NCI-H1105 (cell line): ENCODE measurements at places on chromosomes 2 and 18.

GRCh38 chr2:48218169-48218568, 311.8 kb upstream of the STON1 start:
- no peak for DNase-seq

- DNase-seq: no peak
Measured at GRCh38 chr2:5368263-5368662, 323.9 kb upstream of the SOX11 start.

DNA sequence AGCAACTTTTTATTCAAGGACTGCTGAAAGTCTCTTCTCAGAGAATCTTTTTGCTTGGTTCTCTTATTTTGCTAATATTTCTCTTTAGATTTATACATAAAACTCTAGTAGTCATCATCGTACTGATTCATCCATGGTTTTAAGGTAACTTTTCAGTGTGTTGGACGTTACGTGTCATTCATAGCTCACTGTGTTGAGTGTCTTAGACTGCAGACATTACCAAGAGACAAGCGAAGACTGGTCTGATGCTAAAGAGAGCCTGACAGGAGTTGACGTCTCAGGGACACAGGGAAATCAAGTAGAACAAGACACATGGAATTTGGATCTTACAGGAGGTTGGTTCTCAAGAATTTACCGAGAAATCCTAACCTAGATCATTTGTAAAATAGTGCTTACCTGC, 25.5 kb downstream of the RBM44 start:
- no peak for DNase-seq

GRCh38 chr2:236550701-236551465, 18.7 kb upstream of the ACKR3 start:
- no peak for DNase-seq

- DNase-seq: no peak
Measured at GRCh38 chr2:193584522-193584938, 1389.8 kb upstream of the TMEFF2 start.

- DNase-seq: no peak
Measured at GRCh38 chr2:188974164-188974563, at the start of gene COL3A1. COL3A1 (plus strand) TSS chr2:188974373; CDS start chr2:188974490, 117 bp downstream.

DNA sequence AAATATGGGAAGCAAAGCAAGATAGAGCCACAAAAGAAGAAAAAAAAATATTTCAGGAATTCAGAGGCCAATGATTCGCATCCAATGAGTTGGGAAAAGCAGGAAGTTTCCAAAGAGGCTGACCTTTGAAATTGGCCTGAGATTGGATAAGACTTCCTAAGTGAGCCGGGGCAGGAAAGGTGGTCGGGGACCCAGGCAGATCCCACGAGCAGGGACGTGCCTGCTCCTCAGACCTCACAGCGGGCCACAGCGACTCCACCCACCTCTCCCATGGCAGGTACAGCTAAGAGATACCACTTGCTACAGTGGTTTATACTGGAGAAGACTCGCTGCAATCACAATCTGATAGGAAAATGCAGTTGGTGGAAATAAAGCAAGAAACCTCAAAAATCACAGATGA, 102.8 kb upstream of the SALL3 start:
- no peak for DNase-seq

DNA sequence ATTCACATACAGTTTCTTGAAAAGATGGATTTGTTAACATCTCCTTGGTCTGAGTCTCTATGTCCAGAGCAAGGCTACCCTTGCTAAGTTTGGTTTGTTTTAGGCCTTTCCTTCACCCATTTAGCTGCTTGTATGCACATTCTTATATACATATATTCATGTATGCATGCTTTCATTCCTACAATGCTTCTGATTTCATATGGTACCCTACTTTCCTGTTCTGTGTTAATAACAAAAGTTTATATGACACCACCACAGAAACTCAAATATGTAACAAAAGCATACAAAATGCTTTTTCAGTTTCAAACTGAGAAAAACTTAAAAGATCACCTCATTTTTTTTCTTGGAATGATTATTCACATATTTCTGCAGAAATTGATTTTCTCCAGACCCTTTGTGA, 39.4 kb downstream of the OSGEPL1 start:
- no peak for DNase-seq

- DNase-seq: no peak
Measured at GRCh38 chr2:218343591-218343990, 13.1 kb upstream of the CATIP start.

DNA sequence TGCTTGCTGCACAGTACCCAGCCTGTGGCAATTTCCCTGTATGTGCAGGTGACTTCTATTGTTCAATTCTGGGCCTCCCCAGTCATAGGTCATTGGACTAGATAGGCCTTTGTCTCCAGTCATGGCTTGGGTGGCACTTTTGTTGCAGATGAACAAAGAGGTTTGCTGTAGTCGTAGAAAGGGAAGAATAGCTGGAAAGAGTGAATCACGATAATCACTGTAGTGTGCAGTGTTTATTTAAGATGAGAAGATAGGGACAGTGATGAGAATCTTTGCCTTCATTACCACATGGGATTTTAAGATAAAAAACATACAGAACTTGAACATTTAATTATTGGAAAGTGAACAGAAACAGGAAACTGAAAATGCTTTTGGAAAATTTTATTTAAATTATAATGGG, 156.1 kb upstream of the CYRIA start:
- peak; percentile 3 for DNase-seq

GRCh38 chr2:199743415-199744120, 107.4 kb downstream of the FTCDNL1 start:
- no peak for DNase-seq

DNA sequence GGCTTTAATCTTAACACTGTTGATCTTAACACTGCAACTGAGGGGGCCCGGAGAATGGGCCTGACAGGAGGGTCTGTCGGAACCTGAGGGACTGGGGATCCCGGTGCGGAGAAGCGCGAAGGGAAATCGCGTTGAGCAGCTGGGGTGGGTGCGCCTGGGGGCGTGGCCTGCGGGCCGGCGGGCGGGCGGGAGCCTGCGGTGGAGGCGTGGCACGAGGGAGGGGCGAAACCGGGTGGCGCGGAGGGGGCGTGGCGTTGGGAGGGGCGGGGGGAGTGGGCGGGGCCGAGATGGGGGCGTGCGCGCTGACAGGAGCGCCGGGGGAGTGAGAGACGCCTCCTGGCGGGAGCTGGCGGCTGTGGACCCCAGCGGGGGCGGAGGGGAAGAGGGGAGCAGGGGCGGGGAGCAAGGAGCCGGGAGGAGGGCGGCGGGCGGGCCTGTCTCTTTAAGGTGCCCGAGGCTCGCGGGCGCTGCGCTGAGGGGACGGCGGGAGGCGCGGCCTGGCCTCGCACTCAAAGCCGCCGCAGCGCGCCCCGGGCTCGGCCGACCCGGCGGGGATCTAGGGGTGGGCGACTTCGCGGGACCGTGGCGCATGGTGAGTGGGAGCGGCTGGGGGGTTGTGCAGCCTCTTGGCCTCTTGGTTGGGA, at the start of gene TWSG1:
TWSG1 (plus strand) TSS at position 445 of the 644 bp plus-strand sequence. CDS start 2,457 bp downstream, outside the sequence.
- peak; percentile 32 for DNase-seq

DNA sequence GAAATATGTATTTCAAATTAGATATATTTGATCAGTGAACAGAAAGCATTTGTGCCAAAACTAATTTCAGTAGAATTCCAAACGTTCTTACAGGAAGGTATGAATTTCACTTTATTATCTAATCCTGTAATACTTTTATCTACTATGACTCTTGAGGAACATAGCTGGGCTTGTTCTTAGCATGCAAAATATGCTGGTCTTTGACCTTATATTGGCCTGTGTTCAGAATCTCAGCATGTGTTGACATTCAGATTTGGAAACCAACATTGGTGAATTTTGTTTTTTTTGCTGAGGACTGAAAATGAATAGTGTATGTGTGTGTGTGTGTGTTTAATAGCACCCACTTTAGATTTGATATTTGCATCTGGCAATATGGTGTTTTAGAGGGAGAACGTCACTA, 112.2 kb downstream of the MEIS1 start:
- DNase-seq: no peak

DNA sequence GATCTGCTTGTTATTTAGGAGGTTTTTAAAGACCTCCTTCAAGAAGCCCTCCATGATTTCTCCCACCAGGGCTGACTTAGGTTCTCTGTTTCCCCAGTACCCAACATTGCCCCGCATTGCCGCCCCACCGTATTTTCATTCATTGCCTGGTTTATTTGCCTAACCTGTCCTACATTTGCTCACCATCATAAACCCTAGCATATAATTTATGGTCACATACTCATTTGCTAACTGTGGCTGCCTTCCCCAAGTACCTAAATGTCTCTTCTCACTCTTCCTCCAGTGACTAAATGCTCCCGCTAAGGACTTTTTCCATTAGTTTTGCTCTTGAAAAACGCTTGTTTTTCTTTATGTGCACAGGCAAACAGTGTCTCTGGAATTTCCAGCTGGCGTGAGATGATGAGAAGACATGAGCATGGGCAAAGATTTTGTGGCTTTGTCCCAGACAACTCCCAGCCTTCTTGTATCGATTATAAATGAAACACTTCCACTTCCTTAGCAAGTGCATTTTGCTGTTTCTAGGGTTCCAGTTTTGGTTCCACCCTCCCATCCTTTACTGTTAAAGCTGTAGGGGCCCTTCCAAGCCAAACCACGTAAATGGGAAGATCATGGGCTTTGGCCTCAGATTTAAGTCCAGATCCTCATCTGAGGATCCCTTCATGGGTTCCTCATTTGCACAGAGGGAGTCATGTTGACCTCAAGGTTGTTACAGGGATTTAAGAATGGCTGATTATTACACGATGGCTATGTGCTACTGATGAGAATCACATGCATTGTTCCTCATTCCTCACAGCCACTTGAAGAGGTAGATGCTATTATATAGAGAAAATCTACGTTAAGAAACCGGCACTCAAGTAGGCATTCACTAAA, 21.0 kb upstream of the ARMC9 start:
- DNase-seq: no peak

- no peak for DNase-seq
Measured at GRCh38 chr2:240358821-240359397, 76.6 kb upstream of the GPC1 start.

DNA sequence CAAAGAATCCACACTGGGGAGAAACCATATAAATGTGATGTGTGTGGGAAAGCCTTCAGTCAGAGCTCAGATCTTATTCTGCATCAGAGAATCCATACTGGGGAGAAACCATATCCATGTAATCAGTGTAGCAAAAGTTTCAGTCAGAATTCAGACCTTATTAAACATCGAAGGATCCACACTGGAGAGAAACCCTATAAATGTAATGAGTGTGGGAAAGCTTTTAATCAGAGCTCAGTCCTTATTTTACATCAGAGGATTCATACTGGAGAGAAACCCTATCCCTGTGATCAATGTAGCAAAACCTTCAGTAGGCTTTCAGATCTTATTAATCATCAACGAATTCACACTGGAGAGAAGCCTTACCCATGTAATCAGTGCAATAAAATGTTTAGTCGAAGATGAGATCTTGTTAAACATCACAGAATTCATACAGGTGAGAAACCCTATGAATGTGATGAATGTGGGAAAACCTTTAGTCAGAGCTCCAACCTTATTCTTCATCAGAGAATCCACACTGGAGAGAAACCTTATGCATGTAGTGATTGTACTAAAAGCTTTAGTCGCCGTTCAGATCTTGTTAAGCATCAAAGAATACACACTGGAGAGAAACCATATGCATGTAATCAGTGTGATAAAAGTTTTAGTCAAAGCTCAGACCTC, 16.7 kb upstream of the ZSCAN30 start:
- DNase-seq: no peak

DNA sequence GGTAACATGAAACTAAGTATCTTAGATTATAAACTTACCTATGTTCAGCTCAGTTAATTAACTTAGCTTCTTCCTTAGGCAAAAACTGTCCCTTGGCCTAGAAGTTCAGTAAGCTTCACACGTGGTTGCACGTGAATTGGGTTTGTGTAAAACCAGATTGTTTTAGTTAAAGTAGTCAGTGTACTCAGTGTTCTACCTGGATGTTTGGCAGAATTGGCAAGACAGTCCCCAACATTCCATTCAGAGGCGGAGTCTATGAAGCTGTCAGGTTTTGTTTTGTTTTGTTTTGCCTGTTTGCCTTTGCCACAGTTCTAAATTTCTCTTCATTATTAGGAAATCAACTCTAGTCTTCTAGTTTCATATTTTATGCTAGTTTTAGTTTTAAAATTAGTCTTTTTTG, 105.3 kb upstream of the ZEB2 start:
- DNase-seq: no peak

DNA sequence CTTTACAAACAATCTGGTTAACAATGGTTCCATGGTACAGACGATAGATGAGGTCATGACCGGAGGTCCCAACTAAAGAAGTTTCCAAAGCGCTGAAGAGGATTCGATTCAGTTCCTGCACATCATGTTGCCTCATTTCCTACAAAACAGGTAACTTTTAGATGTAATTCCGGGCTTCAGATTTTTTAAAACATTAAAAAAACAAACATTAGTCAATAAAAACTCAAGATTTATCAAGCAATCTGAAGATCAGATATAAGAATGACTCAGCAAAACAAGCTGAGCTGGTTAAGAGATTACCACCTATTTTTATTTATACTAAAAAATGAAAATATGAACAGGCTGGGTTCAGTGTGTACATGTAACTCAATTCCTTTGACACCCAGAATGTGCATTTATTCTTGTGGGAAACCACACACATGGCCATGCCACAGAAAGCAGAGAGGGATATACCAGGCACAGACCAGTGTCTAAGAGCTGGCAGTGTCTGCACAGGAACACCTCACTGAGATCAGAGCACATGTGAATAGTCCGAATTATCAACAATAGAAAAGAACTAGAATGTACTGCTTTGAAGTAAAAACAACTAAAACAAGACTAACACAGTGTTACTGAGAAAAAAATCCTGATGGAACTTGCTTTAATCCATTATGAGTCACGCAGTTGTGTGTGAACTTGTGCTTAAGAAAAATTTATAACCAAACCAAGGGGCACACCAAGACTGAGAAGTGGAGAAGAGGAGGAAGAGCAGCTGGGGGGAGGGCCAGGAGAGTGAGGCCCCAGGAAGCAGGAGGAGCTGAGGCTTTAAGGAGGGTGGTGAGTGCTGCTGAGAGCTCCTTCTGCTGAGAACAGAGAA, 9.5 kb downstream of the USP40 start:
- DNase-seq: no peak

DNA sequence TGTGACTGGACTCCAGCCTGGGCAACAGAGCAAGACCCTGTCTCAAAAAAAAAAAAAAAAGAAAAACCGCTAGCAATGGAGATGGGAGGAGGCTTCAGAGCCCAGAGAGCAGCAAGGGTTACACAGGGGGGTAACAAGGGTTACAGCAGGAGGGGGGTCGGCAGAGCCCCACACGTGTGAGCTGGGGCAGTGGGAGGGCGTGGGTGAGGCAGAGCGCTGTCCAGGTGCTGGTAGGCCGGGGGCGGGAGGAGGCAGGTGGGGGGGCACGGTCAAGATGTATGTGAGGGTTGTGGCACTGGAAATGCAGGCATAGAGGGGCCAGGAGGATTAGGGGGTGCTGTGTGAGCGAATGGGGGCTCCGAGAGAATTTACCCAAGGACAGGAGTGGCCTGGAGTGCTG, 3.4 kb downstream of the MZT2B start:
- no peak for DNase-seq

GRCh38 chr2:196293751-196294515, 122.6 kb upstream of the STK17B start:
- DNase-seq: no peak

- no peak for DNase-seq
Measured at GRCh38 chr18:44696892-44697291, 16.2 kb downstream of the SETBP1 start.

GRCh38 chr2:218043701-218044109, 25.3 kb upstream of the RUFY4 start:
- DNase-seq: no peak

- DNase-seq: no peak
Measured at GRCh38 chr2:117514371-117514770, 300.1 kb upstream of the DDX18 start.

GRCh38 chr18:73511771-73512503, 635.7 kb downstream of the FBXO15 start:
- no peak for DNase-seq

GRCh38 chr18:32771871-32772580, 797 bp downstream of the KLHL14 start:
- peak; percentile 42 for DNase-seq

GRCh38 chr2:224764565-224765236, 48.5 kb upstream of the CCDC195 start:
- DNase-seq: no peak
